Ovary (tissue), 10 donors: ENCODE measurements at places on chromosomes 11 and 22. TPM values are rescaled to one million over a fixed set of nuclear protein-coding genes. Genes with fewer than 3 reads are reported as not detected.

GAL3ST1 gene
- not detected for polyA plus RNA-seq

SLC2A11 gene
- polyA plus RNA-seq = 13.7 TPM

RFPL1 gene
- polyA plus RNA-seq = not detected

CATSPERZ gene
- polyA plus RNA-seq = not detected

KREMEN1 gene
- polyA plus RNA-seq = 32.6 TPM

FADS2 gene
- polyA plus RNA-seq = 20.6 TPM

C11orf86 gene
- polyA plus RNA-seq = not detected

- no peak for DNase-seq
Observed at GRCh38 chr11:129191649-129192048, 476 bp downstream of the ARHGAP32 start.

DNA sequence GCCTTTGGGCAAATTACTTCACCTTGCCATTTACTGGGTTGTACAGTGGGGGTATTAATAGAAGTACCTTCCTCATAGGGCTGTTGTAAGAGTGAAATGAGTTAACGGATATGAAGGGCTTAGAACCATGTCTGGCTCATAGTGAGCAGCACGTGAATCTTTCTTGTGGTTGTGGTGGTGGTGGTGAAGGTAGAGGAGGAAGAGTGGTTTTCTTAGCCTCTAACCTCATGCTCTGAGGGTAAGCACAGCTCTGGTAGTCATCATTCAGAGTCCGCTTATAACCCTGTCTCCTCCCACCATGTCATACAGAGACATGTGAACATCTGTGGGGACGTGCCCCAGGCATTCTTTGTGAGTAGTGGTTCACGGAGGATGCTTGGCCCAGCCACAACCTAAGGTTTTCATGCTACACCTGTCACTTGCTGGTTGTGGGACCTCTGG is 43.6 kb downstream of the TEAD1 start:
- no peak for DNase-seq

DNA sequence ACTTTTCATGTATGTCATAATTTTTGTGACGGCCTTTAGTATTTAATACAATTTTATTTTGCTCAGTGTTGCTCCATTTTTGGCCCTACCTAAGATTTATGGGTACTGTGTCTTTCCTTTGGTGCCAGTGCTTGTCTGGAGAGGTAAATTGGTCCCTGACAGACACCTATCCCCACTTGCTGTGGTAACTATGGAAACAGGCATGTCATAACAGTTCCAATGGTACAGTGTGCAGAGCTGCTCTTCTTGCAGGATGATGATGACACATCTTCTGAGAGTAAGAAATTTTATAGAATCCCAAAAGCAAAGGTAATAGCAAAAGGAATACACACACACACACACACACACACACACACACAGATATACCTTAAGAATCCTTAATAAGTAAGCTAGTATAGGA is 118.5 kb downstream of the ELP4 start:
- DNase-seq = no peak

GRCh38 chr11:130612291-130612851 is 163.9 kb downstream of the ADAMTS15 start:
- DNase-seq = no peak

- DNase-seq = no peak
Observed at GRCh38 chr11:17313349-17314231, 37.1 kb downstream of the NUCB2 start.

GRCh38 chr22:45626198-45626651 is 45.4 kb upstream of the ATXN10 start:
- peak; percentile 12 for DNase-seq

DNA sequence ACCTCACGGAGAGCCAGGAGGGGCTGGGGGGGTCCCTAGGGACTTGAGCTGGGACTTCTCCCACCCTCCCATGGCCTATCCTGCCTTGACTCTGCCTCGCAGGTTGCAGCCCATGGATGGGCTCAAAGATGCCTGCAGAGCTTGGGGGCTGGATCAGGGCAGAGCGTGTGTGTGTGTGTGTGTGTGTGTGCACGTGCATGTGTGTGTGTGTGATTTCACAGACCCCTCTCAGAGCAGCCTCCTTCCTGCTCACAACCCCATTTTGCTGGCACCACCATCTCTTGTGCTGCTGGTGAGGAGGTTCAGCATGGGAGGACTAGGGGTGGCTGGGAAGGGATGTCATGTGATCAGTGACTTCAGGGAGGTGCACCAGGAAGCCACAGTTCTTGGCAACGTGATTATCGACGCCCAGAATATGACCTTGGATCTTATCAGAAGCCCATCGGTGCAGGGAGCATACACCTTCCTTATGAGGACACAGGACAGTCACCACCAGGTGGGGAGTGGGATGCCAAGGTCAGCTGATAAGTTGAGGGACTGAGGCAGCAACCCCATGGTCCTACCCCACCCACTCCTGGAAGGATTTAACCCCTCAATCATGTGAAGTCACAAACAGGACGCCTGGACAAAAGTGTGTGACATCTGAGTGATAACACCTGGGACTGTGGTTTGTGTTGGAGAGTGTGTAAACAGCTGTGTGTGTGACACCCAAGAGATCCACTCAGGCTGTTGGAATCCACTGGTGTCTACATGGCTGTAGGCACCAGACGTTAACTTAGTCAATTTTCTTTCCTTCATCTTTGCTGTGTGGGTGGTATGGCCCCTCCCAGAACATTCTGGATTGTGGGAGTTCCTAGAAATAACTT is 1.8 kb upstream of the NAALADL1 start:
- no peak for DNase-seq
